Effector CD4-positive, alpha-beta T cell (primary cell): ENCODE measurements at places on chromosomes 6 and 20.
A peak's percentile ranks its signal among the peaks of the same experiment; 100 is the strongest.

DNA sequence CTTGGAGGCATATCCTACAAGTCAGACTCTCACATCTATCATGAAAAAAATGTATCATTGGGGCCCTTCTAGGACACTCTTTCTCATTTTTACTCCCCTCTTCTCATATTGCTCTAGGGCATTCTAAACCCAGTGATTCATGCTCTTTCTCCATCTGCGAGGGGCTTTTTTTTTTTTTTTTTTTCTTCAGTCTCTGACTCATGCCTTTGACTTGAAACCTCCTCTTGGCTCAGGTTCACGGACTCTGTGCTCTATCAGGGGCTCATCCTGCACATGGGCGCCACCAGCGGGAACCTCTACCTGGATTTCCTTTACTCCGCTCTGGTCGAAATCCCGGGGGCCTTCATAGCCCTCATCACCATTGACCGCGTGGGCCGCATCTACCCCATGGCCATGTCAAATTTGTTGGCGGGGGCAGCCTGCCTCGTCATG, 17.8 kb downstream of the SLC22A1 start:
- DNase-seq = no peak

- DNase-seq = no peak
These were observed 73.1 kb downstream of the PTCHD4 start for GRCh38 chr6:48037946-48038345.

GRCh38 chr20:41533537-41534136, 84.5 kb downstream of the CHD6 start:
- DNase-seq = no peak

DNA sequence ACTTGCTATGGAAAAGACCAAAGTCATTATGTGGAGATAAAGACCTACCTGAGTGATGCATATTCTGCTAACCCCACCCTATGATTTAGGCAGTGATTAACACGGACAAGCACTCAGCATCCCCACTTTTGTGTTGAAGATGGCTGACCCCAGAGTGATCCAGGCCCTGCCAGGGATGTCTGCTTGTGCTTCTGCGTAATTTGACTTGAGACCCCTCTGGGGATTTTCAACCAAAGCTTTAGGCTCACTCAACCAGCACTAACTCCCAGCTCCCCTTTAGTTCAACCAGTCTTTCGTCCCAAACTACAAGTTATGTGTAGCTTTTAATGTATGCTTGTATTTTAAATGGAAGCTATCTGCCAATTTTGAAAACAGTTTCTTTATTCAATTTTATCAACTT, 538.0 kb upstream of the ID4 start:
- no peak for DNase-seq

DNA sequence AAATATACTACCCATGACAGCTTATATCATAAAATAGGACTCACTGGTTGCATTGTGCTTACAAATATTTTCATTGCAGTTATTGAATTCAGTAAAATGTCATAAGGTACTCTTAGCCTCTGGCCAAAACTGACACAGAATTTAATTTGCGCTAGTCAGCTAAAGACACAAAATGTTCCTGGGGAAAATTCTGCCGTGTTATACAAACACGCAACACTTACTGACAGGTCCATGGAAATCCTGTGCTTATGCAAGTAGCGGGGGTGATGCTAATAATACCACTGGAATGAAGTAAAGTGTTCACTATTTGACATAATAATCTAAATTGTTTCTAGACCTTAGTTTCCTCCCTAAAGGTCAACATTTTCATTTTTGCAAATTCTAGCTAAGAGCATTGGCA, 354.4 kb upstream of the RSPO3 start:
- no peak for DNase-seq

DNA sequence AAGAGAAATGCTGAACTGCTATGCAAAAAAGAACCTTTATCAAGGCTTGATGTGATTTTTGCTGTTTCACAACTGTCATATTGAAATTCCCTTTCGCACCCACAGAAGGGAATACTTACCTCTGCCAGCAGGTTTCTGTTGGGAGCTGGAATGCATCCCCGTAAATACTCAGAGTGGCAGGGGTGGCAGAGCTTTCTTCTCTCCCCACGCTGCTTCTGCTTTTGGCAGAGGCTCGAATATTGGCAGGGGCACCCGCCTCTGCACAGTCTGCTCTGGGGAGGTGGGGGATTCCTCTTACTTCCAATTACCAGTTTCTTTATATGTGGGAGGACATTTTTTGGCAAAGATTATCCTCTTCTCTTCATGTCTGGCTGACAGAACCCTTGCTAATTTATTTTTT, 28.4 kb downstream of the TMEM200A start:
- no peak for DNase-seq

- no peak for DNase-seq
These were observed 191.1 kb downstream of the PLCB4 start for GRCh38 chr20:9260027-9260426.

DNA sequence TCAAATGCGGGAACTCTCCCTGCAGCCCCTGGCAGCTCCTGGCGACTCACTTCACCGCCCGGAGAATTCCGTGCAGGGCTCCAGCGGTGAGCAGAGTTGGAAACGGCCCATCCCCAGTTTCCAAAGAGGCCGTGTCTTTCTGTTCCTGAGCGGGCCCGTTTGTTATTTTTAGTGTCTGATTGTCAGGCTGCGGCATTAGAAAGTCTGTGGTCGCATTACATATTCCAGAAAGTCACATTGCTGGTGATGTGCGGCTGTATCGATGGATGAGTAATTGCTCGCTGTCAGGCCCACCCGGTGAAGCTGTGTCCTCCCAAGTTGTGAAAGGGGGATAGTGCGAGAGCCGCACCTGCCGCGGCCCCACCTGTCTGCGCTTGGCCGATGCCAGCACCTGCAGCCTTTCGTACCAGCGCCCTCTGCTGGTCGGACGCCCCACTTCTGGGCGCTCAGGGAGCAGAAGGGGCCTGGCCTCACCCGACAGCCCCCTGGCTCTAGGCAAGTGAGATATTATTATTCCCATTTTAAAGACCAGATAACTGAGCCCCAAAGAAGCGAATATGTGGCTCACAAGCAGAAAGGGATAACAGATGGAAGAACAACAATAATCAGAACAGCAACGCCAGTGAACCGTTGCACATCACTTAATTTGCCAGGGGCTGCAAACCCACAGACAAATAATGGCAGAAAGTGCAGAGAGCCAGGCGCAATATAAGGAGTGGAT, 244.9 kb downstream of the TSHZ2 start:
- peak; percentile 77 for DNase-seq

DNA sequence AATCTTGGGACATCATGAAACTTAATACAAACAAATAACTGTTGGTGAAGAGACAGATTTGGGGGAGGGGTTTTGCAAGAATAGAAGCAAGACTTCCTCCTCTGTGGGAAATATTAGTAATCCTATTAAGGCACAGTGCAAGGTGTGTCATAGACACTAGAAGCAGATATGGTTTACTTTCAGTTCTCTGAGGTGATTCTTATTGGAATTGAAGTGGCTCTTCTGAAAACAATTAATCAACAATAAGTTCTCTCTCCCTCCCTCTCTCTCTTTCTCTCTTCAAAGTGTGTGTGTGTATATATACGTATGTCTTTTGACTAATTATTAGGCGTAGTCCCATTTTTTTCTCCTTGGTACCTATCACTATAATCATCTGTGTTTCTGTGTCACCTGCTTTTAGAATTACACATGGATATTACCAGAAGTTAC, 99.8 kb downstream of the HIVEP2 start:
- DNase-seq = no peak

- no peak for DNase-seq
These were observed 12.9 kb downstream of the OR2A4 start for GRCh38 chr6:131688286-131688685.
